ENCODE measurements at places on chromosomes 7 and 10.

- DNase-seq, result no peak
These were observed 47.7 kb upstream of the ATRNL1 start for GRCh38 chr10:115045499-115045898.

GRCh38 chr7:96953676-96954513 is 51.5 kb upstream of the DLX6 start:
- DNase-seq, result no peak

DNA sequence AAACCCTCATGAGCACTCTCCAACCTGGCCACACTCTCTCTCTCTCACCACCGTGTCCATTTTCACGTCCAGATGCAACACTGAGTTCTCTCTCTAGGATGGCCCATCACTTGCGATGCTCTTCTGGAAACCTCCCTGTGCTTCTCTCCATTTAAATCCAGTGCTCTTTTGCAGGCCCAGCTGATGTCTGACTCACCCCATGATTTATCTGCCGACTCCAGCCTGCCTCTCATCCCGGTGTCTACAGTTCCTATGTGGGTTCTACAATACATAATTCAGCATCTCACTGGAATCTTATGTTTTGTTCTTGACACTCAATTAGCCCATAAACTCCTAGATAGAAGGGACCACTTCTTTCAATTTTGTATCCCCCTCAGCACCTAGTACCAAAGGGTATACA is 5.0 kb downstream of the TPK1 start:
- no peak for DNase-seq

DNA sequence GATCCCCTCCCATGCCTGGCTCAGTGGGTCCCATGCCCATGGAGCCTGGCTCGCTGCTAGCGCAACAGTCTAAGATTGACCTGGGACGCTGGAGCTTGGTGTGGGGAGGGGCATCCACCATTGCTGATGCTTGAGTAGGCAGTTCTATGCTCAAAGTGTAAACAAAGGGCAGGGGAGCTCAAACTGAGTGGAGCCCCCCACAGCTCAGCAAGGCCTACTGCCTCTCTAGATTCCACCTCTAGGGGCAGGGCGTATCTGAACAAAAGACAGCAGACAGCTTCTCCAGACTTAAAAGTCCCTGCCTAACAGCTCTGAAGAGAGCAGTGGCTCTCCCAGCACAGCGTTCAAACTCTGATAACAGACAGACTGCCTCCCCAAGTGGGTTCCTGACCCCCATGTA is 31.2 kb upstream of the FFAR4 start:
- no peak for DNase-seq

Data from activated CD8-positive, alpha-beta memory T cell treated with anti-CD3 and anti-CD28 coated beads for 48 hours (primary cell).